ENCODE measurements at places on chromosomes 16 and 17.

- no peak for DNase-seq
These were observed 126.4 kb downstream of the KCNJ2 start for GRCh38 chr17:70295731-70296130.

GRCh38 chr16:29641561-29641960 is 21.5 kb upstream of the SPN start:
- no peak for DNase-seq

DNA sequence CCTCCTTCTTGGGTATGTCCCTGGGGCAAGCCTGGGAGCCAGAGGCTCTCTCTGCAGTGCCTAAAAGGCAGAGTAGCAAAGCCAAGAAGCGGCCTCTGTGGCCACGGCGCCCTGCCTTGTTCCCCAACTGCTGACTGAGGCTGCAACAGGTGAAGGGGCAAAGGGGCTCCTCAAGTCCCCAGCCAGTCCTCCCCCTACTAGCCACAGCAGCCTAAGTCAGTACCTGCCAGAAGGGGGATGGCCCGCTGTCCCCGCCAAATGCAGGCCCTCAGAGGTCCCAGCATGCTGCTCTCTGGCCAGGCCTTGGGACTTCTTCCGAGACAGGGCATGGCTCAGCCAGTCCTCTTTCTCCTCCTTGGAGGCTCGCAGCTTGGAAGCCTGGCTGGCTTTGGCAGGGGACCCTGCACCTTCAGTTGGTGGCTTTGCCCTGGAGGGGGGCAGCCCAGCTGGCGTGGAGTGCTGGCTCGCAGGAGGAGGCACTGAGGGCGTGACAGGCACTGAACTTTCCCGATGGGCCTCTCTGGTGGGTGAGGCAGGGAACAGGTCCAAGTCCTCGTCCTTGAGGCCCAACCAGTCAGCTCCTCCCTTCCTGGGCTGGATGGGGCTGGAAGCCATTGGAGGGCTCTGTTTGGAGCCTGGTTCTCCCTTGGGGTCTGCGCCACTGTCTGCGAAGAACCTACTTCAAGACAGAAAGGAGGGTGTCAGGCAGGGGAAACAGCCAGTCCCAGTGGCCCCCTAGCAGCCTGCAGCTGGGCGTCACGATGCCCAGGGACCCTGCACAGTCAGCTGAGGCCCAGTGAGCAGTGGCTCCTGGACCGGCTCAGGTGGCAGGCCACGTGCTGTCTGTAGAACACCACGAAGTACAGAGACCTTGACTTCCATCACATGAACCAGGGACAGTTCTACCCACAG is 17.6 kb downstream of the FBF1 start:
- no peak for DNase-seq

DNA sequence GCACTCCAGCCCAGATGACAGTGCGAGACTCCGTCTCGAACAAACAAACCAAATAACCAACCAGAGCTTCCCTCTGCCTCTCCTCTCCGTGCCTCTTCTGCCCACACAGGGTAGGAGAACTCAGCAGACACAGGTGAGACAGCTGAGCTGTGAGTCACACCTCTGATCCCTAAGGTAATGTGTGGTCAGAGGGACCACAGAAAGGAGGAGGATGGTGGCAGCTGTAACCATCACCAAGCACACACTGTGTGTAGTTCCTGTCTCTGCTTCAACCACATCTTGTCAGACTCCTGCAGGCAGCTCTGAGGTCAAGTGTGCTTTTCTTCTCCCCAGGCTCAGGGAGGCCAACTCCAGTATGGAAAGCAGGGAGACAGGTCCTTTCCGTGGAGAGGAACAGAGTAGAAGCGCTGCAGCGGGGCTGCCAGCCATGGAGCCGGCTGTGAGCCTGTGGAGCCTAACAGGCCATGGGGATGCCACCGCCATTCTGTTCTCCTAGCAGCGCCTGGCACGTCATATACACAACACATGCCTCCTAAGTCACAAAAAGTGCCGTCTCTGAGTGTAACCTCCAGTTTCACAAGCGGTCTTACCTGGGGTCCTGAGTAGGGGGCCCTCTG is 7.1 kb downstream of the NUDT16L1 start:
- no peak for DNase-seq

DNA sequence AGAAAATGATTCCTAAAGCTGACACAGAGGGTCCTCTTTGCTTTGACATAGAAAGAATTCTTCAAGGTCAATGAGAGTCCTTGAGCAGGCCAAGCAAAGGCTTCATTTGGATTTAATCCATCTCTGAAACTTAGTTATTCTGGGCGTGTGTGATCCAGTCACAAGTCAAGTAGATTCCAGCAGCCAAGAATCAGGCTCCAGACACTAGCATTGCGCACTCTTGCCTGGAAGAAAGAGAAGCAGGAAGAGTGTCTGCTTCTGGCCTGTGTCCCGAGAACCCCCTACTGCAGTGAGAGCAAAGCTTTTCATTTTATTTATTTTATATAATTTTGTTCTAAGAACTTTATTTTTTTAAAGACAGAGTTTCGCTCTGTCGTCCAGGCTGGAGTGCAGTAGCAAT is 88.2 kb upstream of the CACNG5 start:
- no peak for DNase-seq

DNA sequence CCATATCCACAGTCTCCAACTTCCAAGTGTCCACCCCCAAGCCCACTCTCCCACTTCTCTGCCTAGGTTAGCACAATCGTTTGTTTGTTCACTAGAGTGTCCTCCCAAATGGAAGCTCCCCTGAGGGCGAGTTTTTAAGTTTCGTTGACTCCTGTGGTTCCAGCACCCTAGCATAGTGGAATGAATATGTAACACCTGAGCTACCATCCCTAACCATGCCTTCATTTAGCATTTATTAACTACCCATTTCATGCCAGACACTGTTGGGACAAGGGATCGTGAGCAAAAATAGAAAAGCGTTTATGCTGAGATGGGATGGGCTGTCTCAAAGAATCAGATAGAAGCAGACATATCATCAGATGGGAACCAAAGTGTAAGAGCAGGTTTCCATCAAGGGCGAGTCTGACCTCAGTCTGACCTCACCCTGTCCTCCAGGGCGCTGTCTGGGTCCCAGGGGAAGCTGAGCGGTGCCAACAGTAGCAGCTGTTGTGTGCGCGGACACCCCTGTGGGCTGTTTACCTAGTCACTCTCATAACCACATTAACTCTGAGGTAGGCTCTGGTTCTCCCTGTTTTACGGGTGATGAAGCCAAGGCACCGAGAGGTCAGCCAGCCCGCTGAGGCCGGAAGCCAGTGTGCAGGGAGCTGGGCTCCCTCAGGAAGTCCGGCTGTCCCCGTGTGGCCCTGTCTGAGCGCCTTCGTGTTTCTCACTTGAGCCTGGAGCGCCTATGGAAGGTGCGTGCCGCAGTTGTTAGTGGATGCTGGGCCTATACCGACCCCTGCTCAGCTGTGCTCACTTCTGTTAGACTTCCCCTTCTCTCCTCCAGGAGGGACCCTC is 6.2 kb downstream of the CNP start:
- DNase-seq, result no peak

GRCh38 chr16:10080051-10080772 is 102.0 kb downstream of the GRIN2A start:
- no peak for DNase-seq

DNA sequence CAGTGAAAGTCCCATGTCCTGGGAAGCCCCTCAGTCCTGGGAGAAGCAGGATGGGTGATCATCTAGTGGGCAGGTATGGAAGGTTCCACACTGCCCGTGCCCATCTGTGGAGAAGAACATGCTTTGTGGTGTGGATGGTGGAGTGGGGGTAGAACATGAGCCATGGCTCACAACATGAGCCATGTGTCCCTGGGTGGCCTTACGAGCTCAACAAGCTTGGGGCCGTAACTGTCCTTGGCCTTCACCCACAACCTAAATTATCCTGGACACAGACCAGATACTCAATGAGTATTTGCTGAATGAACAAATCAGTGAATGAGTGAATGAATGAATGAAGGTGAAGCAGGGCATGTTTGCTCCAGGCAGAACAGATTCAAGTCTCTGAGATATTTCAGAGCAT is 13.5 kb downstream of the SOX8 start:
- no peak for DNase-seq

- no peak for DNase-seq
These were observed 48.7 kb downstream of the TEX14 start for GRCh38 chr17:58643147-58643546.

DNA sequence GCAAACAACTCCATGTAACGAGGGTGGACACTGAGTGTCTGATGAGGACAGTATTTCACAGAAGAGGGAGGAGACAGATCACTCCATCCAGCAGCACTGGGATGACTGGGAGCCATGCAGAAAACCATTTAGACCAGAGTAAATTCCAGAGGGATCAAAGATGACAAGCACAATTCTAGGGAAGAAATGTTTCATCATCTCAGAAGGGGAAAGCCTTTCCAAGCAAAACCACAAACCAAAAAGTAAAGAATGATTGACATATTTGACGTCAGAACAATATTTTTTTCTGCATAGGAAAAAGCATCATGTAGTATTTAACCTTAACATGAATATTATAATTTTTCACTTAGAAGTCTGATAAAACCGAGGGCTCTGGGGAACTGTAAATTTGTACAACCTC is 4.8 kb downstream of the DNASE1 start:
- DNase-seq, result no peak

- DNase-seq, result no peak
These were observed 15.9 kb upstream of the ZNF629 start for GRCh38 chr16:30802936-30803335.

GRCh38 chr16:6684076-6684673 is 648.5 kb upstream of the RBFOX1 start:
- DNase-seq, result no peak

- no peak for DNase-seq
These were observed 35.2 kb downstream of the MPHOSPH6 start for GRCh38 chr16:82134846-82135245.

GRCh38 chr17:16319969-16320368 is 33.3 kb downstream of the CENPV start:
- no peak for DNase-seq

Measured in activated T-cell treated with anti-CD3 and anti-CD28 coated beads for 4 hours (primary cell).